NCI-H446 treated with DMSO at 0.1 percent for 48 hours (cell line): ENCODE measurements at places on chromosomes 7 and 10.

DNA sequence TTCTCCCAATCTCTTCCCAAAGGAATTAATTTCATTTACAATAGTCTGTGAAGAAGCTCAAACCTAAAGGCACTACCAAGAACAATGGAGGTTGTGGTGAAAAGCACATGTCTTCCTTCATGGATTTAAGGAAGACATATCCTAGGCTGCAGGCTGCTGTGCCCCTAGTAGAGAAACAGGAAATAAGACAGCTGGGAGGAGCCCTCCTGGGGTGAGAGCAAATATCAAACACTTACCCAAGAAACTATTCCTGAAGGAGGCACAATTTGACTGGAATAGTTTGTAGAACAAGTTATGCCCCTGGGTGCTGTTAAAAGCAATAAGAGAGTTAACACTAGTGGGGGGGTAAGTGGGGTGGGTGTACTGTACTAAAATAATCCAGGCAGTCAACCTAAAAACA, 30.1 kb downstream of the PDZD8 start:
- DNase-seq: no peak

- peak; percentile 12 for DNase-seq
Measured at GRCh38 chr7:149495785-149496641, 1.6 kb downstream of the ZNF746 start.

DNA sequence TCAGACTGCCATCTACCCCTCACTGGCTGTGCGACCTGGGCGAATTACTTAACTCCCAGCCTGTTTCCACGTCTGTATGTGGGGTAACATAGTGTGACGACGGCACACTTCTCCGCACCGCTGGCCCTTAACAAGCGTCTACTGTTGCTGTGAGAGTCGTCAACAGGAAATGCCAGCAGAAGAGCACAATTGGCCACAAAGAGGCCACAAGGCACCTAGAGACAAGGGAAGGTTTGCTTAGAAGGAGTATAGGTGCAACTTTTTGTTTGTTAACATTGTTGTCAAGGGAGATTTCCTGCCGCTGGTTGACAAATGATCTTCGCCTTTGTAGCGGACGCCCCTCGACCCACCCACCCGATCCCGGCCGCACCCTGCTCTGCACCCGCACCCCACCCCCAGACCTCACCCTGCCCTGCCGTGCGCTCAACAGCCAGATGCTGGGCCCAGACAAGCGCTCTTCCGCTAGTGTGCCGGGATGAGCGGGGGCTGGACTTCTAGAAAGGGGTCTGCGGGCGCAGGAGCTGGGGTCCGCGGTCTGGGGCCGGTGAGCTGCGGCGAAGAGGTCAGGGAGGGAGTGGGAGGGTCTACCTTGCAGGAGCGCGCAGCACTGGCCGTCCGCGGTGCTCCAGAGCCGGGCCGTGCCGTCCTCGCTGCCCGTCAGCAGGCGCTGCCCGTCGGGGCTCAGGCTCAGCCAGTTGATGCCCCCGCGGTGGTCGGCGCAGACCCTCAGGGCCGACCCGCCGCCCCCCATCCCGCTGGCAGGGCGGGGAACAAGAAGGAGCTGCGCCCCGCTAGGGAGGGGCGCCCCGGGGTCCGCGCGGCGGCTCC, 785 bp downstream of the WDR86 start:
- DNase-seq: no peak

GRCh38 chr10:69372126-69372980, 44.4 kb downstream of the TACR2 start:
- DNase-seq: no peak

- DNase-seq: no peak
Measured at GRCh38 chr7:1706721-1707613, 36.9 kb downstream of the ELFN1 start.

GRCh38 chr10:293636-294035, 158.4 kb downstream of the ZMYND11 start:
- no peak for DNase-seq

- DNase-seq: no peak
Measured at GRCh38 chr10:29634105-29634504, 666 bp downstream of the SVIL start.

DNA sequence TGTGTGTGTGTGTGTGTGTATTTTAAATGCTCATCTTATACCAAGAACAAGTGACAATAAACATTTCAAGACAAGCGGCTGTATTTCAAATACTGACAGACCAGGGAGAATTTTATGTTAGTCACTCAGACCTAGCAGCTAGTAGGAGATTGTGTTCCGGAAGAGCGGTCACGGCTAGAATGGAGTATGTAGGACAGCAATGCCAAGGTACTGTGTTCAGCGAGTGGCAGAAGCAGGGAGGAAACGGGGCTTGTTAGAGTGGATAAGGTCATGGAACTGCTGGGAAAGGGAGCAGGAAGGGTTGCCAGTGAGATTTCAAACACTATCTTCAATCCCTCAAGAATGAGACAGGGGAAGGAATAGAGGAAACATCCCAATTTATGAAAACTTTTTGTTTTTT, 260.5 kb upstream of the PITRM1 start:
- DNase-seq: no peak

DNA sequence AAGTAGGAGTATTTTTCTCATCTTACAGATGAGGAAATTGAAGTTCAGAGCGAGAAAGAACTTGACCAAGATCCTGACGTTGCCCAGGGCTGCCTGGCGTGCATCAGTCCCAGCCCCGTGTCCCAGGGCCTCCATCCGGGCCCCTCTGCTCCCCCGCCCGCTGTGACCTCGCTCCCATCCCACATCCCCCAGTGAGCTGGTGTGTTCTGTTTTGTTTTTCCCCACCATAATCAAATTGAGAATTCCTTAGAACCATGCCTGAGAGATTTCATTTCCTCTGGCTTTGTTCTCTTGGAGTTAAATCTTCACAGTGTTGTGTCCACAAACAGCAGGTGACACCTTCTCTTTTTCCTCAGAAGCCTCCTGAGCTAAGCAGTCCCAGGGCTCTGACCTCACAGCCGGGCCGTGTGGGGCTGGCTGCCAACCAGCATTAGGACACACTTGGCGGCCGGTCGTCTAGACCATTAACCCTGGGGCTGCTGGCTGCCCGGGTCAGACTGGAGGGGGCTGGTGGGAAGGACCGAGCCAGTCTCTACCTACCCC, 44.3 kb downstream of the PFKP start:
- DNase-seq: no peak

- DNase-seq: no peak
Measured at GRCh38 chr10:103824281-103824680, 31.1 kb downstream of the SH3PXD2A start.

GRCh38 chr7:4479367-4480039, 202.6 kb upstream of the FOXK1 start:
- peak; percentile 14 for DNase-seq

DNA sequence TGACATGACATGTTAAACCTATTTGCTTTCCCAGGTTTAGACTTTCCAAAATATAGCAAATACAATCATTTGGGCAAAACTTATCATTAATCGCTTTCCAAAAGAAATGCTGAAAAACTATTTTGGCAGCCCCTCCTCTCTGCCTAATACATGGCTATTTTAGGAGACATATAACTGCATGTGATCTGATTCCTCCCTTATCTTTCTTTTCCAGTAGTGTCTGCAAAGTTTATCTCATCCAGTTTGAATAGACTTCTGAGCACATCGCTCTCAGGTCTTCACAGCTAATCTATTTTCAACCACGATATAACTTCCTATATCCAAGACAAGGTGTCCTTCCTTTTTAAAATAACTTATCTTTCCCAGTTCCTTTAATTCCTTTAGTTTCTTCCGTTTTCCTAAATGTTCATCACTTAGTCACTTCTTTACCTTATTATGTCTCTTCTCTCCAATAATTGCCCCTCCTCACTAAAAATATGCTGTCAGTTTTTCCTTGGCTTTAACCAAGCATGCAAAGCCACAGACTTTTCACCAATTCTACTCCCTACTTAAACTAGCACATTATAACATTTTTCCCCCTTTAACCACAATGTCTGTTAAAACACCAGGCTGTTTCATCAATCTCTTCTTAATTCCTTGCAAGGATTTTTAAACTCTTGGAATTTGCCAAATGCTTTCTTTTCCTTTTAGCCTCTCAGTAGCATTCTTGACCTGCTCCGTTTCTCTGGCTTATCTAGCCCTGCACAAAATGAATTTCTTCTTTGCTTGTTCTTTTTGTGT, 24.4 kb downstream of the GNG11 start:
- DNase-seq: no peak

- DNase-seq: no peak
Measured at GRCh38 chr7:96827701-96828100, 118.1 kb upstream of the SEM1 start.
